ENCODE measurements at places on chromosomes 5 and 9. TPM values are rescaled to one million over a fixed set of nuclear protein-coding genes. Genes with fewer than 3 reads are reported as not detected.

- DNase-seq = peak; percentile 77
Measured at GRCh38 chr9:100379862-100380261, 27.1 kb upstream of the TEX10 start.

Gene NPR2
- total RNA-seq = 5.2 TPM

GRCh38 chr9:72596451-72597180 lies 75.2 kb downstream of the TMC1 start:
- no peak for DNase-seq

GRCh38 chr5:116650964-116651363 lies 76.3 kb upstream of the SEMA6A start:
- no peak for DNase-seq

Gene KCNV2
- total RNA-seq = not detected

Gene SELENOP
- total RNA-seq = 0.28 TPM

Gene IFNA21
- total RNA-seq = not detected

- DNase-seq = peak; percentile 12
Measured at GRCh38 chr5:111163000-111163399, 61.2 kb upstream of the CAMK4 start.

DNA sequence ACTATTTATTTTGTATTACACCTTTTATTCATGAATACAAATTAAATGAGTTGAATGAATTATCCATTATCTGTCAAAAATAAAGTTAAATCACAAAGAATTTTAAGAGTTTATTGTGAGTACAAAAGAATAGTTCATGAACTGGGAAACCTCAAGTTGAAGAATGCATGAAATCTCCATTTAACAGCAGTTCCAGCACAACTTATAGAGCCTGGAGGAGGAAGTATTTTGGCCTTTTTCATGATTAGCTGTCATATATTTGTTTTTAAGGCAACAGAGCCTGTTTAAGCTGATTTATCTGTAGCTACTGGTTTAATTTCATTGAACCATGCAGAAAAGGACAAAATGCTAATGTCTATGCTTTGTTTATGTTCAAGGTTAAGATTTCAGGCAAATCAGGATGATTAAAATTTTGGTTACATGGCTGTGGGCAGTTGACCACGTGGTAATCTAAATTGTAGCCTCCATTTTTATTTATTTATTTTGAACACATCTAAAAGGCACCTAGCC lies 12.2 kb downstream of the SPINK1 start:
- no peak for DNase-seq

GRCh38 chr5:139787568-139788293 lies 7.9 kb upstream of the PSD2 start:
- peak; percentile 52 for DNase-seq

GRCh38 chr9:7823651-7824050 lies 24.1 kb upstream of the DMAC1 start:
- DNase-seq = no peak

DNA sequence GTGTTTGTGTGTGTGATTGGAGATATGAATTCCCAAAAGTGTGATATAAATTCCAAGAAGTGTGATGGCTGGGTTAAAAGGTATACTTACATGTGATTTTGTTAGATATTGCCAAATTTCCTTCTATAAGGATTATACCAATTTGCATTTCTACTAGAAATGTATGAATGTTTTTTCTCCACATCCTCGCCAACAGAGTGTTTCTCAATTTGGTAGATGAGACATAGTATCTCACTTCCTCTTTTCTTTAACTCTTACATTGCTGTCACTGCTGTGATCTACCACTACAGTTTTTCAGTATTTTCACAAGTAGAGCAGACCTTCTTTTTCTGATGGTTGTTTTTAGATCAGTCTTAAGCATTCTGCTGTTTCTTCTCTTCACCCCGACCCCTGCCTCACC lies 111.3 kb downstream of the FER start:
- DNase-seq = peak; percentile 44

DNA sequence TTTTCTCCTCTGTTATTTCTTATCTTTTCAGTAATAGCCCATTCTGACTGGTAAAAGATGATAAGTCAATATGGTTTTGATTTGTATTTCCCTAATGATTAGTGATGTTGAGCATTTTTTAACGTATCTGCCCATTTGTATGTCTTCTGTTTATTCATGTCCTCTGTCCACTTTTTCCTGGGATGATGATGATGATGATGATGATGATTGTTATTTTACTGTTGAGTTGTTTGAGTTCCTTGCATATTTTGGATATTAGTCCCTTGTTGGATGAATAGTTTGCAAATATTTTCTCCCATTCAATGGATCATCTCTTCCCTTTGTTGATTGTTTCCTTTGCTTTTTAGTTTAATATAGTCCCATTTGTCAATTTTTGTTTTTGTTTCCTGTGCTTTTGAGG lies 27.0 kb downstream of the UTP15 start:
- peak; percentile 61 for DNase-seq

All from IMR-90 (cell line).